ENCODE measurements at places on chromosomes 6 and 20. TPM values are rescaled to one million over a fixed set of nuclear protein-coding genes. Genes with fewer than 3 reads are reported as not detected.
A peak's percentile ranks its signal among the peaks of the same experiment; 100 is the strongest.

Gene DACT2
- not detected for polyA plus RNA-seq

Gene TMEM200A
- not detected for polyA plus RNA-seq

Gene TCP11
- not detected for polyA plus RNA-seq

Gene SYNDIG1
- polyA plus RNA-seq, result not detected

Gene ATP6V1G2
- polyA plus RNA-seq, result not detected

Gene PEX7
- 3.0 TPM for polyA plus RNA-seq

- no peak overlapping the region for H3K27ac ChIP-seq
- peaks cover 2% of the 10 kb centered on the region for H3K27me3 ChIP-seq
- DNase-seq, result no peak
- no peaks in the 10 kb centered on the region for H3K4me1 ChIP-seq
Measured at GRCh38 chr6:165855856-165856255, 192.8 kb upstream of the PDE10A start.

DNA sequence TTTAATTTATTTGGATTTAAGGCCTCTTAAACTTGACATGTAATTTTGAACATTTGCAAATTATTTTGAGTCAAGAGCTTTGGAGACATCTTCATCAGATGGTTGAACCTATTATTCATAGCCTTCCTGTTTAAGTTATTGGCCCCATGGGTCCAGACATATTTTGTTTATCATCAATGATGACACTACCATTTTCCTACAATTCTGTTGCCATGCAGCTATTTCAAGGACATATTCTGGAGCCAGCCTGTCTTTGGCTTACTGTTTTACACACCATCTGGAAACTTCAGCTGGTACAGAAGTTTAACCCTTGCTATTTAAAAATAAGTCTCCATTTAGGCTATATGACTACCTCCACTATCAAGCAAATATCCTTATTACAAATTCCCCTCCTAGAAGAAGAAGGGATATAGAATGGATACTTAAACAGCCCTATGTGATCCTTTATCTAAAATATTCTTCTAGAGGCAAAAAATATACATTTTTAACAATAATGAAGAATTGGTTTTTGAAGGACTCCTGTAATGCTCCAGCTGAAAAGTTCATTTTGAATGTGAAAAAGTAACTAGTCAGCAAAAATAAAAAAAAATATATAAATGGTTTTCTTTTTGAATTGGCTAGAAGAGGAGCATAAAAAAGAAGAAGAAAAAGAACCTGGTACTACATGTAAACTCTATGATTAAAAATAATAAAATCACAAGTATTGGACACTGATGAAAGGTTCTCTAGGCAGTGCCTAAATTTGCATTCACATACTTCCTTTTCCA is 544.0 kb upstream of the HS3ST5 start:
- no peak overlapping the region for H3K4me3 ChIP-seq
- H3K36me3 ChIP-seq, result no peaks in the 10 kb centered on the region
- H3K27ac ChIP-seq, result no peak overlapping the region
- no peak for DNase-seq

DNA sequence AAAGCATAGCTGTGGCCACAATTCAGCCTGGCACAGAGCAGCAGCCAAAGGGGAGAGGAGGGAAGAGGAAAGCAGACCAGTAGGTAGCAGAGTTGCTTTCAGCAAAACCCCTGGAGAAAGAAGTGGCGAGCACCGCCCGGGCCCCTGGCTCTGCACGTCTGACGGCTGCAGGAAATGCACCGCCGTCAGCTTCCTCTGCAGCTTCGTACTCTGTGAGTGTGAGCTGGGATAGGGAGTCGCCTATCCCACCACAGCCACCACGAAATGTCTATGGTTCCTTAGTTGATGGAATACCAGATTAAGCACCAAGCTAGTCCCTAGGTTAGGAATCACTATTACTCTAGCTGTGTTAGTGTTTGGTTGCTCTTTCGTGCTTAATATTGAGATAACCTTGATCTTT is 79.9 kb upstream of the NAA20 start:
- H3K27ac ChIP-seq, result peak overlapping the region; percentile 74
- peaks cover 18% of the 10 kb centered on the region for H3K36me3 ChIP-seq
- H3K4me1 ChIP-seq, result peaks cover 97% of the 10 kb centered on the region
- no peaks in the 10 kb centered on the region for H3K27me3 ChIP-seq
- DNase-seq, result peak; percentile 52

GRCh38 chr20:63173552-63174191 is 42.3 kb downstream of the YTHDF1 start:
- H3K4me3 ChIP-seq, result no peak overlapping the region
- H3K27ac ChIP-seq, result no peak overlapping the region
- no peaks in the 10 kb centered on the region for H3K4me1 ChIP-seq
- no peak for DNase-seq
- peaks cover 8% of the 10 kb centered on the region for H3K27me3 ChIP-seq

GRCh38 chr6:132713352-132714134 is at the start of gene VNN1:
VNN1 (minus strand) TSS chr6:132714055; CDS start chr6:132714035, 20 bp downstream.
- peaks cover 54% of the 10 kb centered on the region for H3K4me1 ChIP-seq
- peak; percentile 99 for DNase-seq
- peak within 1 kb of the TSS; percentile 90 for H3K27ac ChIP-seq
- no peaks in the 10 kb centered on the region for H3K36me3 ChIP-seq

DNA sequence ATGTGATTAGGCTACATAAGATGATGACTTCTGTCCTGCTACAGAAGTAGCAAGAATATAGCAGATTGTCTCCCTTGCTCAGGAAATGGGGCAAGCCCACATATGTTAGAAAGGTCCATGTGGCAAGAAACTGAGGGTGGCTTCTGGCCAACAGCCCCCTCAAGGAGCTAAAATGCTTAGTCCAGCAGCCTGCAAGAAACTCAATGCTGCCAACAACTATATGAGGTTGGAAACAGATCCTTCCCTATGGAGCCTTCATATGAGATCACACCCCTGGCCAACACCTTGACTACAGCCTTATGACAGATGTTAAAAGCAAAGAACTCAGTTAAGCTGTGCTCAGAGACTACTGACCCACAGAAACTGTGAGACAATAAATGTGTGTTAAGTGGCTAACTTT is 22.1 kb downstream of the PTPRT start:
- no peak for DNase-seq
- no peak overlapping the region for H3K4me3 ChIP-seq
- H3K4me1 ChIP-seq, result no peaks in the 10 kb centered on the region
- no peaks in the 10 kb centered on the region for H3K36me3 ChIP-seq
- H3K27me3 ChIP-seq, result no peaks in the 10 kb centered on the region
- H3K27ac ChIP-seq, result no peak overlapping the region

DNA sequence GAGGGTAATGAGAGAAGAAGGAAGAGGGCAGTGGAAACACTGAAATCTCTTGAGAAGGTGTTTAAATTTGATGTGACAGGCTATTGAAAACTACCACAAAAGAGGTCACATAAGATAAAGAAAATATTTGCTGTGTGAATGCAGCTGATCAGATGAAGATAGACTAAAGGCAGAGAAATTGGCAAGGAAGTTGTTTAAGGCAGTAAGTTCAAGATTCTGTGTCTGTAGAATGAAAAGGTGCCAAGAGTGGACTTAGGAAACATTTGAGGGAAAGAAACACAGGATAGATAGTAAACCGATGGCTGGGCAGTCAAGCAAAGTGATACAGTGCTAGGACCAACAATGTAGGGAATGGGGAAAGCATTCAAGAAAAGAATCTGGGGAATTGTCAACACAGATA is 332.3 kb upstream of the MARCKS start:
- H3K4me3 ChIP-seq, result no peak overlapping the region
- H3K4me1 ChIP-seq, result no peaks in the 10 kb centered on the region
- H3K36me3 ChIP-seq, result no peaks in the 10 kb centered on the region
- H3K27ac ChIP-seq, result no peak overlapping the region
